Astrocyte of the cerebellum (primary cell): ENCODE measurements at places on chromosomes 13 and 19.

- DNase-seq: no peak
Observed at GRCh38 chr19:31528261-31528660, 179.0 kb upstream of the TSHZ3 start.

- no peak for DNase-seq
Observed at GRCh38 chr19:4087787-4088679, 21.3 kb upstream of the ZBTB7A start.

- DNase-seq: no peak
Observed at GRCh38 chr13:23254506-23254905, 73.7 kb downstream of the SGCG start.

DNA sequence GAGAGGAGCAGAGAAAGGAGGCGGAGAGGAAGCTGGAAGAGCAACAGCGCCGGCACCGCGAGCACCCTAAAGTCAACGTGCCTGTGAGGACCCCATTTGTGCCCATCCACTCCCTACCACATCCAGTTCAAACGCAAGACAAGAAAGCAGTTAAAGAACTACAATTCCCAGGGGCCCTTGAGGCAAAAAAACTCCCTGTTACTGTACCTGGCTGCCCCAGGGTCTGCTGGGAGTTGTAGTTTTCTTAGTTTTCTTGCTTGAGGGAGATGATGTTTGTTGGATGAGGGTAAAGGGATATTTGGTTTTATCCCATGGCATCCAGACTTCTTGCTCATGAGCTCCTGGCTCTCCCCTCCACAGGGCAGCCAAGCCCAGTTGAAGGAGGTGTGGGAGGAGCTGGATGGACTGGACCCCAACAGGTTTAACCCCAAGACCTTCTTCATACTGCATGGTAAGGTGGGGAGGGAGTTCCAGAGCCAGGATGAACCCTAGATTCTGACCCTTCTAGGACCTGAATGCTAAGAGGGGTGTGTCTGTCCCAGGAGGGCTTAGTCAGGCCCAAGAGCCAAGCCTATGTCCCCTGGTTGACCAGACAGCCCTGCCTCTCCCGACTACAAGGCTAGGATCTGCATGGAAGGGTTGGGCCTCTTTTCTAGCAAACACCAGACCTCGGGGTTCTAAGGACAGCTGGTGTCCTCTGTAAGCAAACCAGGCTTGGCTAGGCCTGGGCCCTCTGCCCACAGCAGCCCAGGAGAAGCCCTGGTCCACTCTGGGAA lies 13.2 kb downstream of the NUCB1 start:
- no peak for DNase-seq

GRCh38 chr19:52212572-52213255 lies 22.9 kb downstream of the PPP2R1A start:
- DNase-seq: no peak
